Motor neuron (in vitro differentiated cells): ENCODE measurements at places on chromosomes 5 and 9. TPM values are rescaled to one million over a fixed set of nuclear protein-coding genes. Genes with fewer than 3 reads are reported as not detected.

The CA9 gene
- 0.60 TPM in 1 of 2 replicates, not detected in the other for total RNA-seq

The SPINK4 gene
- total RNA-seq: not detected in 2 replicates

The CNTNAP3 gene
- 0.11 TPM in 1 of 2 replicates, not detected in the other for total RNA-seq

The TMEM215 gene
- 0.05 and 0.08 TPM in 2 replicates for total RNA-seq

The PDCD1LG2 gene
- total RNA-seq: 0.08 and 0.09 TPM in 2 replicates

The FIBCD1 gene
- total RNA-seq: 0.36 and 0.55 TPM in 2 replicates

The AK8 gene
- 6.6 and 12.7 TPM in 2 replicates for total RNA-seq

The C5 gene
- total RNA-seq: 2.2 and 2.4 TPM in 2 replicates

The FSD1L gene
- total RNA-seq: 1.8 and 2.4 TPM in 2 replicates

The ENTREP1 gene
- 0.22 and 1.2 TPM in 2 replicates for total RNA-seq

The JAKMIP2 gene
- 41.3 and 43.3 TPM in 2 replicates for total RNA-seq

The MSX2 gene
- total RNA-seq: 0.18 TPM in 1 of 2 replicates, not detected in the other

The FBP2 gene
- 0.42 TPM in 1 of 2 replicates, not detected in the other for total RNA-seq

The CDH9 gene
- 15.3 and 16.4 TPM in 2 replicates for total RNA-seq

The ADAMTS19 gene
- total RNA-seq: 2.4 and 3.7 TPM in 2 replicates

The POMT1 gene
- total RNA-seq: 39.8 and 46.1 TPM in 2 replicates

The DCAF12 gene
- total RNA-seq: 29.1 and 32.0 TPM in 2 replicates

The PCSK1 gene
- 52.6 and 101 TPM in 2 replicates for total RNA-seq

The SLC36A3 gene
- total RNA-seq: 0.05 and 0.13 TPM in 2 replicates

The FBP1 gene
- not detected in 2 replicates for total RNA-seq

The IL11RA gene
- total RNA-seq: 11.2 and 18.1 TPM in 2 replicates

The PPP3R2 gene
- total RNA-seq: 0.39 TPM in 1 of 2 replicates, not detected in the other

The COL5A1 gene
- total RNA-seq: 2.5 and 3.0 TPM in 2 replicates

The SLC22A5 gene
- total RNA-seq: 5.1 and 6.9 TPM in 2 replicates

The SAPCD2 gene
- total RNA-seq: 11.2 and 12.5 TPM in 2 replicates

The C6 gene
- not detected in 2 replicates for total RNA-seq

The EPB41L4A gene
- total RNA-seq: 0.71 and 0.97 TPM in 2 replicates

The PKD2L2 gene
- total RNA-seq: 0.54 and 1.9 TPM in 2 replicates

The IRX1 gene
- total RNA-seq: 0.31 TPM in 1 of 2 replicates, not detected in the other

The PNPLA7 gene
- total RNA-seq: 0.16 and 0.56 TPM in 2 replicates

The GALNT12 gene
- 1.4 and 2.6 TPM in 2 replicates for total RNA-seq

The NTNG2 gene
- total RNA-seq: 2.3 and 2.8 TPM in 2 replicates

The PCA3 gene
- total RNA-seq: 0.92 and 2.0 TPM in 2 replicates

The ADAMTS12 gene
- total RNA-seq: 42.7 and 55.2 TPM in 2 replicates

The SPINK6 gene
- total RNA-seq: not detected in 2 replicates

The SPOCK1 gene
- 13.4 and 15.8 TPM in 2 replicates for total RNA-seq

The LIFR gene
- total RNA-seq: 260 and 463 TPM in 2 replicates

The DDX4 gene
- not detected in 2 replicates for total RNA-seq

The TNFSF8 gene
- 0.83 and 0.85 TPM in 2 replicates for total RNA-seq

The PCDHGB2 gene
- total RNA-seq: 0.77 and 0.92 TPM in 2 replicates

The SMC5 gene
- 30.7 and 33.5 TPM in 2 replicates for total RNA-seq

The IL33 gene
- not detected in 2 replicates for total RNA-seq

The SCAMP1 gene
- total RNA-seq: 22.6 and 27.5 TPM in 2 replicates

The TIMD4 gene
- total RNA-seq: not detected in 2 replicates

The WDR38 gene
- 0.32 and 0.33 TPM in 2 replicates for total RNA-seq

The ANXA2R gene
- total RNA-seq: 3.4 and 5.0 TPM in 2 replicates

The SLC9A3 gene
- total RNA-seq: 1.5 and 2.0 TPM in 2 replicates

The NMUR2 gene
- 1.2 and 1.3 TPM in 2 replicates for total RNA-seq

The PCDHGB6 gene
- total RNA-seq: 0.65 and 1.1 TPM in 2 replicates

The ZNF300 gene
- total RNA-seq: 0.24 and 0.53 TPM in 2 replicates

The LECT2 gene
- not detected in 2 replicates for total RNA-seq

The GNA14 gene
- 0.16 and 0.31 TPM in 2 replicates for total RNA-seq

The SIT1 gene
- 0.41 TPM in 1 of 2 replicates, not detected in the other for total RNA-seq

The TMC1 gene
- 0.19 and 0.22 TPM in 2 replicates for total RNA-seq
